CD4-positive, alpha-beta T cell treated with Interleukin-2 at 100 ng/mL for 4 hours (primary cell): ENCODE measurements at places on chromosomes 13 and 19.

DNA sequence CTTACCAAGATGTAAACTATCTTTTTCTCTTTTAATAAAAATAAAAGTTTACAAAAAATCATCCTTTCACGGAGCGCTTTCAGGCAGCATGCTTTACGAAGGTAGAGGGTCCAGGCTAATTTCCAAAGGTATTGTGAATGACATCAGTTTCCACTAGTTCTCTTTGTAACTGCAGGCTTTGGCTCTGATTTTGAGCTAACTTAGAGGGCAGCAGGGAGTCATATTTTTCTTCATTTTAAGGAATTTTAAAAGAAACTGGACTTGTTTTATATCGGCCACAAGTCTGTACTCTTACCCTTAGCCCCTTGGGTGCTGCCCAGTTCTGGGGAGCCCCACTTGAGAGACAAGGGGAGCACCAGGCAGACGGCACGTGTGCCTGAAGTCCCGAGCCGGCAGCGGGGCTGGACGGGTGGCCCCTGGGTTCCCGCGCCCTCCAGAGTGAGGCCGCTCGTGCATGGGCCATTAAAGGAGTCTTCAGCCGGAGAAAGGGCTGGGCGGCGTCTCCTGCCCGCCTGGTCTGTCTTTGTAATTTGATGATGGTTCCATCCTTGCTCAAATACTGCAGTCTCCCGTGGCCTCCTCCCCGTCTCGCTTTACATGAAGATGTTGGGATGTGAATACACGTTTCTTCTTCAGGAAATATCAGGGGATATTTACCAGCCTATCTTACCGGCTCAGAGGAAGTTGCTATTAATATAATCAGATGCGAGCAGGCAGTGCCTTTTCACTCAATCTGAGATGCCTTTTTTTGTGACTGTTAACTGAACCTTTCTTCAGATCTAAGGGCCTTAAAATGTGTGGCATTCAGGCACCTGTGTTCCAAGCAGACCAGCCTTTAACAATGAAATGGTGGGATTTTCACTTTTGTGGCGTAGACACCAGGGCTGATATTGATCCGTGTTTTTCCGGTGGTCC is 67.4 kb downstream of the GGACT start:
- DNase-seq = no peak

DNA sequence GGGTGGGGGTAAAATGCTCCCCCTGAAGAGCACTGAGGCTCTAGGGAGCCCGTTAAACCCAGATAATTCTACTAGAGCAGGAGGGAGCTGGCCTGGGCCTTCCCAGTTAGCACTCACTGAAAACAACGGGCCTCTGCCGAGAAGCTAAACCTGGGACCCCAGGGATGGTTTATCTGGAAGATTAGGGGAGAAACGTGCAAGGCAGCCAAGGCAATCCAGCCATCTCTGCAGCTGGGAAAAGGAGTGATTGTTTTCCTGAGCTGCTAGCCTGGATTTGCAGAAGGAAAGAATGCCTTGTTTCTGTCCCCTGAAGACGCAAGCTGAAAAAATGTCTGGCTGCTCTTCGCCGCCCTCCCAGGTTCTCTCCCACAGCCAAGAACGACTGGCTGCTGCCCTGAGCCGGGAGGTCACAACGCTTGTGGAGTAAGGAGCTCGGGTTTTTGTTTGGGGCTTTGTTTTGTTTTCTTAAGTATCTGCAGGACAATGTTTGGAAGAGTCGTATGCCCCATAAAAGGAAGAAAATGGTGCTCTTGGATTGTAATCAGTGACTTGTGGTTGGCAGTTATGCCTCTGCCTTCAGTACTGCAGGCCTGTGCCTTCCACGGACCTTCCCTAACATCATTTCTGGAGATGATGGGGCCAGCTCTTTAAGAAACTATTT is 31.5 kb downstream of the COL4A2 start:
- no peak for DNase-seq

DNA sequence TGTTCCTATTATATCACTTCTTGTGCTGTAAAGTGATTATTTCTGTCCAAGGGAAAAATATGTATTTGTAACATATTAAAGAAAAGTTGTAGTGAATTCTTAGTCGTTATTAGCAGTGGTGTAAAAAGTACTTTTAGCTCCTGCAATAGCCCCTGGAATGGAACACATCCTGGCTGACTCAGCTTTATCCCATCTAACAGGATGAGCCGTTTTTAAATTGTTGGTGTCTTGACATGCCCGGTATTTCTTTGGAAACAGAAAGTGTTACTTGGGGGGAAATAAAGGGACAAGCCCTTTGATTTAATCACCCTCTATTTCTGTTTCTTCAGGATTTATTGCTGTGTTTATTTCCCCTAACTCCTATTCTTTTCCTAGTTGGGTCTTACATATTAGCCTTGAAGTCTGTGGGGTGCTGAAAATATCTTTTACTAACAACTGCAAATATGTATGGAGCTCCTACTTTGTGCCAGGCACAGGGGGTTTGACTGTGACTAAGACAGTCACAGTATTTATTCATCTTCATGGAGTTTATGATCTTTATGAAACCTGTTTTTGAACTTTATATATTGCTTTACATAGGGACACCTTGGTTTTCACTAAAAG is 17.9 kb downstream of the COG3 start:
- no peak for DNase-seq

GRCh38 chr13:71055644-71056043 is 811.4 kb downstream of the DACH1 start:
- DNase-seq = no peak

DNA sequence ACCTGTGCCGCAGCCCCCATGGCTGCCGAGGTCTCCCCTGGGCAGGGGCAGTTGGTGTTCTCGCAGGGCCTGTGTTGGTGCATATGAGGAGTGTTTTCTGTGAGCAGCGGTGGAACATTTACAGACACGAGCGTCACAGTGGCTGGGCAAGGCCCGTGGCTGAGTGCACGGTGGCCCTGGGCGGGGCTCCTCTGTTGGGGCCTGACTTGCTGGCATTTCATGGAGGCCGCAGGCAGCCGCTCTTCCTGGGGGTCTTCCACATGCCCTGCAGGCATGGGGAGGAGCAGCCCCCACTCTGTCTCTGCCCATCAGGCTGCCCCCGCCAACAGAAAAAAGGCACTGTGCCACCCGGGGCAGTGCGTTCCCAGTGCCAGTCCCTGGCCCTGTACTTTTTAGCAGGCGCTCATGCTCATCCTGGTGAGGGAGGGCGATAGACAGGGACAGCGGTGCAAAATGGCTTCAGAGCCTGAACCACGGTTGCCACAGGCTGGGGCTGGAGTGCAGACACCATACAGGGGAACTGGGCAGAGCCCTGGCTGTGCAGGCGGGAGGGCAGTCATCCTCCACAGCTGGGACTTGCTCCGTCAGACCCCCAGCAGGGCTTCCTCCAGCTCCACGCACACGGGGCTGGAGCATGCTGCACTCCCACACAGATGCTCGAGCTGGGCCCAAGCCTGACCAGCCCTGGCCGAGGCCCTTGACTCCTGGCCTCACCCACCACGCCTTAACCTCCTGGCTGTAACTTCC is 23.5 kb downstream of the TFDP1 start:
- no peak for DNase-seq

GRCh38 chr13:32087955-32088747 is 56.6 kb downstream of the FRY start:
- no peak for DNase-seq

DNA sequence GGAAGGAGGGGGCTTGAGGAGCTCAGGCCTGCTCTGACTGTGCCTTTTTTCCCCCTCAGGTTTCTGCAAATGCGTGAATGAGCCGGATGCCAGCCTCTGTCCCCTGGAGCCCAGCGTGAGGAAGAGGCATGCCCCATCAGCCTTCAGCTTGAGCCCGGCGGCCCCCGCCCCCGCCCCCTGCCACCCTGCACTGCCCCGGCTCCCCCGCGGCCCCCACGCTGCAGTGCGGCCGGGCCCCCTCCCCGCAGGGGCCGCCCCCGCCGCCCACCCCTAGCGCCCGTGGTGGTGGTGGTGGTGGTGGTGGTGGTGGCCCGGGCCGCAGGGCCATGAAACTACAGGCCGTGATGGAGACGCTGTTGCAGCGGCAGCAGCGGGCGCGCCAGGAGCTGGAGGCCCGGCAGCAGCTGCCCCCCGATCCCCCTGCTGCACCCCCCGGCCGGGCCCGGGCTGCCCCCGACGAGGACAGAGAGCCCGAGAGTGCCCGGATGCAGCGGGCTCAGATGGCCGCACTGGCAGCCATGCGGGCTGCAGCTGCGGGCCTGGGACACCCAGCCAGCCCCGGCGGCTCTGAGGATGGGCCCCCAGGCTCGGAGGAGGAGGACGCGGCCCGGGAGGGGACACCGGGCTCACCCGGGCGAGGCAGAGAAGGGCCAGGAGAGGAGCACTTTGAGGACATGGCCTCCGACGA is 3.5 kb downstream of the ARID3A start:
- no peak for DNase-seq

DNA sequence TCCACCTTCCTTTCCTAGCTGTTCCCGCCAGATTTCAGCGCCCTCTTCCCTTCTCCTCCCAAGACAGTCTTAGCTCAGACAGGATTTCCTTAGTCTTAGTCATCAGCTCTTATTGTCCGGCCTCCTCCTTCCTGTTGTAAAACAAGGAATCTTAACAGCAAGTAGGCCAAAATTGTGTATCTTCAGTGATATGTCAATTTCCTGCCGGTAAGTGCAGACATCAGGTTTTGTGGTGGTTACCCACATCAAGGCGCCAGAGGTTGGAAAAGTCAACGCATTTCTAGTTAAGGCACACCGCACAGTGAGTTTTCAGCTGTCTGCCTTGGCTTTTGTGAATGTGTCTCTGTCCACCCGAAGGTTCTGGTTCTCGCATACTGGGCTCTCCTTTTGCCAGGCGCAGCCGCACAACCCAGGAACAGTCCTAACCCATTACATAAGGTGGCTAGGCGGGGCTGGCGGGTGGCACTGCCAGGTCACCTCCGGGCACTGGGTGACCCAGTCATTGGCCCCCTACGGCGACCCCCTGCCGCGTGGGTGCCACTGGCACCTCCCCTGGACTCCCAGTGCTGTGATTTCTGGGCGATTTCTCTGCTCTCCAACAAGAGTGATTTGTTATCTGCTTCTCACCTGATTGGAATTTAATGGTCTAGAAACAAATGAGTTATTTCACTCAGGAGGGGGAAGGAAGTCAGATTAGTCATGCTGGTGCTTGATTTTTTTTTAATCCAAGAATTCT is 12.9 kb downstream of the COL4A2 start:
- no peak for DNase-seq

GRCh38 chr13:67964091-67964490 is 734.0 kb upstream of the PCDH9 start:
- DNase-seq = no peak

- DNase-seq = no peak
Observed at GRCh38 chr13:107649079-107649478, 566.3 kb downstream of the LIG4 start.

DNA sequence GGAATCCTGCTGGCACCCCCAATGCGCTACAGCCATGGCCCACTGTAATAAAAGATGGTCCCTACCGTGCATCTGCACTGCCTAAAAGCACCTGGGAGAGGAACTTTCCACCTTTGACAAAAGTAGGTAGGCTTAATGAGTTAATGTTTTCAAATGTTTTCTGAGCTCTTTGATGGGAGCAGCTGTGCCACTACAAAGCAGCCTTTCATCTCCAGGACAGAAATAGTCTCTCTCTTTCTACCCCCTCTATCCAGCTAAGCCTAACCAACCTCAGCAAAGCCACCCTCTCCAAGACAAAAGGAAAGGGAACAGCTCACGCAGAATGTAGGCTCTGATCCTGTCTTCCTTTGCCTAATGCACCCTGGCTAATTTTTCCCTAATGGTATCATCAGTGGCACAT is 560.2 kb downstream of the UQCRFS1 start:
- no peak for DNase-seq

GRCh38 chr13:30334663-30335386 is 27.5 kb upstream of the KATNAL1 start:
- DNase-seq = peak; percentile 64

DNA sequence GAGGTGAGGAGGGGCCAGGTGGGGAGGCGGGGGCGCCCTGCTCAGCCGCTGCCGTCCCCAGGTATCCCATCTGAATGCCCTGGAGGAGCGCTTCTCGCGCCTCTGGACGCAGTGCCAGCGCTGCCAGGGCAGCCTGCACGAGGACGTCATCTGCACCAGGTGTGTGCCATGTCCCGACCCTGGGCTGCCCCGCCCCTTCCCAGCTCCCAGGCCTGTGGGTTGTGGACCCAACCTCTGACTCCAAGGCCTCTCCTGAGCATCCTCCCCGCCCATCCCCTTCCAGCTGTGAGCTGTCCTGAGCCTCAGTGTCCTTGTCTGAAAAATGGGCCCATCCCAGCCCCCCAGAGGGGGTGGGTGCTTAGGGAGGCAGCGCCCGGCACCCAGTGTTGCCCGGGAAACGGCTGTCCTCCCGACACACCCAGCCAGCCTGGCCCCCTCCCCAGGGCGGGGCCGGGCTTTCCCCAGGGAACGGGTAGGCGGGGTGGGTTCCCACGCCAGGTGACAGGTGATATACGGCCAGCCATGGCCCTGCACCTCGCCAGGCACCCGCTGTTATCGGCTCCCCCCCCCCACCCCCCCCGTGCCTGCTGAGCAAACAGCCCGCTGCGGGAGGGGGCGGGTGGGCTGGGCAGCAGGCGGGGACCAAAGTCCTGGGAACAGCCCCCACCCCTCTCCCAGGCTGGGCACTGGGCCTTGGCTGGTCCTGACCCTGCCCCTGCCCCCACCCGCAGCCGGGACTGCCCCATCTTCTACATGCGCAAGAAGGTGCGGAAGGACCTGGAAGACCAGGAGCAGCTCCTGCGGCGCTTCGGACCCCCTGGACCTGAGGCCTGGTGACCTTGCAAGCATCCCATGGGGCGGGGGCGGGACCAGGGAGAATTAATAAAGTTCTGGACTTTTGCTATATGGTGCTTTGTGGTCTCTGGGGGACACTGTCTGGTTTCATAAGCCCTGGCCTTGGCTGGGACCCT is 1.3 kb upstream of the SPIB start:
- DNase-seq = no peak

DNA sequence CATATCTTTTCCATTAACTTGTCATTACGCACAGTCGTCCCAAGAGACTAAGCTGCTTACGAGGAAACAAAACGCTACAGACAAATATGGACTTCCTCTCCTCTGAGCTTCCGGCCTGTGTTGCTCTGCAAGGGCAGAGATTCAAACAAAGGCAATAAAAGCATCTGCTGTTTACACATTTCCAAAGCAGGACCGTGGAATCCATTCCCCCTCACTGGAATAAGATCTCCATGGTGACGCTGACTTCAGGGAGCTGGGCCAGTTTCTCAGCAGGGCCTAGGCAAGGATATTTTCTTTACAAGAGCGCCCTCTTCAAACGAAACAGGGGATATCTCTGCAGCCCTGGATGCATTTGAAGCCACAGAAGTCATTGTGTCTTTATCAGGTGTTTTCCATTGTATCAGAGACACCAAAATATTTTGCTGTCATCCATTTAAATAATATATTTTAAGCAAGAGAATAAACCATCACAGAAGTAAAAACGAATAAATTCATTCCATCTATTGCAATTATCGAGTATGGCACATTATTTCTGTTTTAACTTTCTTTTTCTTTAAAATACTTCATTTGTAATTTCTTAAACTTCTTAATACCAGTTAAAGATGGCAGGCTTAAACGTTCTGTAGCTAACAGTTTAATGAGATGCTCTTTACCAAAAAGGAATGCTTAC is 177.5 kb downstream of the DCLK1 start:
- DNase-seq = no peak

- DNase-seq = no peak
Observed at GRCh38 chr19:38172001-38172400, 52.0 kb downstream of the DPF1 start.

GRCh38 chr19:38928391-38929001 is 2.1 kb downstream of the SARS2 start:
- DNase-seq = peak; percentile 36

GRCh38 chr19:3687774-3688706 is 12.2 kb downstream of the PIP5K1C start:
- peak; percentile 22 for DNase-seq

GRCh38 chr13:38384171-38384570 is 34.5 kb downstream of the UFM1 start:
- DNase-seq = no peak

- no peak for DNase-seq
Observed at GRCh38 chr19:38773469-38774177, at the start of gene LGALS7. Gene LGALS7, minus strand, starts transcription at chr19:38773517. Its CDS starts 25 bp downstream, at chr19:38773492.
